ENCODE measurements at places on chromosomes 2 and 18.

- DNase-seq = no peak
Measured at GRCh38 chr2:52402128-52402527, 1365.5 kb upstream of the CHAC2 start.

DNA sequence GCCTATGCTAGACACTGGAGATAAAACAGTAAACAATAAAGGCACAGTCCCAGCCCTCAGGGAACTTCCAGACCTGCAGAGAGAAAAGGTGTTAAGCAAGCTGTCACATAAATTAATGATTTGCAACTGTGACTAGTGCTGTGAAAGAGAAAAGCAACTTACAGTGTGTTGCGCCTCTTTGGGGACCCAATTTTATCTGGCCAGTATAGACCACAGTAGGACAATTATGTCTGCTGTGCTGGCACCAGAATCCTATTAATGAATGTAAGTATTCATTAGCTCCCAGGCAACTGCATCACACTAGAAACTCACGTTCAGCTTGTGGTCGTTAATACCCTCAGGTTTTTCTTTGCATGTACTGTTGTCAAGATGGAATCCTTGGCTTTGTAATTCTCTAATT is 55.3 kb upstream of the CHST9 start:
- DNase-seq = no peak

GRCh38 chr18:35661483-35662146 is 80.1 kb downstream of the GALNT1 start:
- DNase-seq = peak; percentile 9

DNA sequence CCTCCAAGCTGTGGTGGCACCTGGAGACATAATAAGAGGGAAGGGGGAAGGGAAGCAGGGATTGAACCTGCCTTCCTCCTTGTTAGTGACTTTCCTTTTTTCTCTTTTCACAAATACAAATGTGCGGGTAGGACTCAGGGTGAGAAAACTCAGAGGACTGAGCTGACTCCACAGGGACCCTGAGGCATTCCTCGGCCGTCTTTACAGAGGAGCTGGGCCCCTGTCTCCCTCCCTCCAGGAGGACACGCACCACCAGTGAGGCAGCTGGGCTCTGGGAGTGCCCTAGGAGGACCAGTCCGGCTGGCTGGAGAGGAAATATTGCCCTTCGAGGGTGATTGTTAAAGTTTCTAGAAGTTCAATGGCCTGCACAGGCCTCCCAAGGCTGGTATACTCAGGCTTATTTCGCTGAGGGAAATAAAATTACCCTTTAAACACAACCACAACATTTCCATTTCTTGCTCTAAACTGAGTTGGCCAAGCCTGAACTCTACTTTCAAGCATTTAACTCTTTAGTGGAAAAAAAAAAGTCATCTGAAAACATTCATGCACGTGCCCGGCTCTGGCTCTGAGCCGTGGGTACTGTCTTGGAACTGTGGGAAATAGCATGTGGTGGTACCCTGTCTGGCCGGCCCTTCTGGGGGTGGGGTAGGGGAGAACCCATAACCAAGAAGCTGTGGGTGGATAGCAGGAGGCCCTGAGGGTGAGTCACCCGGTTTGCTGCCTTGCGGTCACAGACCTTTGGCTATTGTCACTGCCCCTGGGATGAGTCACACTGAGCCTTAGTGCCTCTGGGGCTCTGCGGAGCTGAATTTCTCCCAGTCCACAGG is 116.0 kb downstream of the COPS8 start:
- DNase-seq = peak; percentile 61

DNA sequence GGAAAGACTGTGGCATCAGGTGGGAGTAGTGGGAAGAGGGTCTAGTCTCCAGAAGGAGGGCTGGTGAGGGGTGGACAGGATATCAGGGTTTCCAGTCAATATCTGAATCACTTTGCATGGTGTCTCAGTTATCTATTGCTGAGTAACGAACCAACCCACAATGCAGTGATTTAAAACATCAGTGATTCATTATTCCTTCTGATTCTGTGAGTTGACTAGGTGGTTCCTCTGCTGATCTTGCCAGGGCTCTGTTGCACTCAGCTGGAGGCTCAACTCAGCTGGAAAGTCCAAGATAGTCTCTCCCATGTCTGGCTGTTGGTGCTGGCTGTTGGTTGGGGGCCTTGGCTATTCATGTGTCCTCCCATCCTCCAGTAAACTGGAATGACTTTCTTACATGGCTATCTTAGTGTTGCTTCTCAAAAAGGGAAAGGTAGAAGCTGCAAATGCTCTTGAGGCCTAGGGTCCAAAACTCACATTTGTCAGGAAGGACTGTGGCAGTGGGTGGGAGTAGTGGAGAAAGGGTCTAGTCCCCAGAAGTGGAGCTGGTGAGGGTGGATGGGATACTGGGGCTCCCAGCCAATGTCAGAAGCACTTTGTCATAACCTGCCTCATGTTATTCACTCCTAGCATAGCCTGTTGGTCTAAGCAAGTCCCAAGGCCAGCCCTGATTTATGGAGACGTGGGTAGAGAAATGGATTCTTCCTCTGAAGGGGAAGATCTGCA is 13.9 kb downstream of the IL1F10 start:
- DNase-seq = no peak

- no peak for DNase-seq
Measured at GRCh38 chr18:23664674-23665073, 2.0 kb upstream of the ANKRD29 start.

DNA sequence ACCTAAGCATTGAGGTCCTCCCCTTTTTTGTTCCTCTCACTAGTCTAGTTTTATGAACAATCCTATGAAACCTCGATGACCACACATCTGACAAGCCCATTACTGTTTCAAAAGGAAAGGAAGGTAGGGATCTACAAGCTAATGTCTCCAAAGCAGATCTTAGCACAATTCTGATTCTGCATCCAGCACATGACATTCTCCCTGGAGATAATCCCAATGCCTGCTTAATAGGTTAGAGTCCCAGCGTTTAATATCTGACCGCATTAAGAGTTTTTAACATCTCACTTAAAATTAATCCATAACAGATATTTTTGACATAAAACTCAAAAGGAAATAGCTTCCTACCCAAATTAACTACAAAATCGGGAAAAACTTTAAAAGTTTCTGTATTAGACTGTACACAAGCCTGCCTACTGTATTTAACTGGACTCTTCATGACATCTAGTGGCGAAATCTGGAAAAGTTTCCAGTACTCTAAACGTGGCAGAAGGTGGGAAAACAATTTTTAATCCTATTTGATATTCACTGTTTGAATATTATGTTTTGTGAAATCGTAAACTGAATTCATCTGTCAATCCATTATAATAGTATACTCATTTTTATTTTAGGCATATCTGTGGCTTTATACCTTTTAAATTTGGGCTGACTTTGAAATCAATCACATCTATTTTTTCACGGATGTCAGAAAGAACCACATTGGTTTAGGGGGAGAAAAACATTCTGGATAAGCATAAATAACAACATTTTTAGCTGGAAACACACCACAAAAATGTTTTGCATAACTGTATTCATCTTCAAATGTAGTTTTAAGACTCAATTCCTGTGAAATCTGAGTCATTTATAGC is 62.4 kb downstream of the TXNL1 start:
- peak; percentile 48 for DNase-seq

GRCh38 chr2:168255103-168255502 is 7.7 kb upstream of the STK39 start:
- DNase-seq = no peak

GRCh38 chr2:75787532-75788132 is 76.9 kb upstream of the GCFC2 start:
- DNase-seq = peak; percentile 17

GRCh38 chr2:18932853-18933252 is 343.5 kb upstream of the NT5C1B start:
- no peak for DNase-seq

- peak; percentile 62 for DNase-seq
Measured at GRCh38 chr2:199462956-199463692, 5.4 kb upstream of the SATB2 start.

- no peak for DNase-seq
Measured at GRCh38 chr2:95379371-95379831, 23.1 kb upstream of the FAHD2A start.

GRCh38 chr2:71991397-71991796 is 156.3 kb downstream of the CYP26B1 start:
- no peak for DNase-seq

DNA sequence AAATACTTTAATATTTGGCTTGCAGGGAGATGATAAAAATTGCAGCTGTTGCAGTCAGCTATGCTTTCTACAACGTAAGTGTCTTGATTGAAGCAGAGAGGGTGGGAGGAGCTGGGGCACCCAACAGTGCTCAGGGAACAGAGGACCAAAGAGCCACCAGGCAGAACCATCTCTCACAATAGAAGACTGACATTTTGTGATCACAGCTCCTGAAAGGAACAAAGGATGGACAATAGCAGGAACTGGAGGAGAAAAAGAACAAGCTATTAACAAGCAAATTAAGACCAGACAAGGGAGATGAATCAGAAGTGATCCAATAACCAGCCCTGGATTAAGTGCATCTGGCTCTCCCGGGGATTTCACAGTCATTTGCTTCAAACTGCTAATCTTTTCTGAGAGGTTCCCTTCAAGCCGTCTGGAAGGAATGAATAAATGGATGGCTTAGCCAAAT is 65.7 kb upstream of the SMAD2 start:
- no peak for DNase-seq

DNA sequence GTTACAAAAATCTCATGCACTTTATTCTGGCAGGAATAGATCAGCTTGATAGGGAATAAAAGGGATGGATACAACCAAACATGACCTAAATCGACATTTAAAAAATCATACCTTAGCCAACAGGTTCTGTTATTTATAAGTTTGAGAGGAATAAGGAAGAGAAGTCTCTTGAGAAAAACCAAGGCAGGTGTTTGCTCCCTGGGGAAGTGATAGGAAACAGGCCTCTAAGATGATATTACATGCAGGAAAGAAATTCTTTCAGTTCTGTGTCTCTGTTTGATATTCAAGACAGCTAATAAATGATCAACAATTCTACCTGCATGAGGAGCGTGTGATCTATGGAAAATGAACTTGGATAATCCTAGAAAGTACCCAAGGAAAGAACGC is 184.8 kb upstream of the ZEB2 start:
- DNase-seq = no peak

DNA sequence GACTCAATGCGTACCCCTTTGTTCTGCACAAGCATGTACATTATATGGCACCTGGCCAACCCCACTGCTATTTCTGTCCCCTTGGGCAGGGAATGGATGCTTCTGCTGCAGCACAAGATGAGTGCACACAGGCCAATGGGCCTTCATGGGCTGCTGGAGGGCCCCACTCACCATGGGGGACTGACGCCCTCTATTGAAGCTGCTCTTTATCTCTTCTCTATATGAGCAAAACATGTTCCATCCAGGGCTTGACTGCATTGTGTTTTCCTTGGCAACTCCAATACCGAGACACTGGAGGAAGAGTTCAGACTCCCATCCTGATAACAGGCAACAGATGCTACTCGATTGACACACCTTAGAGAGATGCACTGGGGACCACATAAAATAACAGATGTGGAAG is 251.6 kb upstream of the NCKAP5 start:
- DNase-seq = no peak

GRCh38 chr18:58117786-58118403 is 73.9 kb downstream of the NEDD4L start:
- DNase-seq = no peak

GRCh38 chr2:233039212-233039845 is 6.9 kb downstream of the NEU2 start:
- no peak for DNase-seq

- no peak for DNase-seq
Measured at GRCh38 chr2:152050915-152051314, 47.9 kb downstream of the CACNB4 start.

- no peak for DNase-seq
Measured at GRCh38 chr2:45765728-45766254, 114.3 kb downstream of the PRKCE start.

DNA sequence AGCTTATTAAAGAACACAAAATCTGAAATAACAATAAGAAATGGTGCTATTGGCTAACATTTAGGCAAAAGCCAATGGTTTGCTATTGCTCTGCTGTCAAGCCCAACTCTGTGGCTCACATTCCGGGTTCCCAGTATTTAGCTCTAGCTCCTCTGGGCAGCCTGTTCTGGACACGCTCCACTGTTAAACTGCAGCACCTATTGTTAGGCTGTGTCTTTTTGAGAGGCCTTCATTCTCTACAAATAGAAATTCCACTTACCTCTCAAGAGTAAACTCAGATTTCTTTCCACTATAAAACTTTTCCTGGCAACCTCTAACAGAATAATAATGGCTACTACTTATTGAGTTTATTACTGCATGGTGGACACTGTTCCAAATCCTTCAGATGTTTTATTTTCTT is 3.7 kb upstream of the KLHL14 start:
- DNase-seq = no peak

DNA sequence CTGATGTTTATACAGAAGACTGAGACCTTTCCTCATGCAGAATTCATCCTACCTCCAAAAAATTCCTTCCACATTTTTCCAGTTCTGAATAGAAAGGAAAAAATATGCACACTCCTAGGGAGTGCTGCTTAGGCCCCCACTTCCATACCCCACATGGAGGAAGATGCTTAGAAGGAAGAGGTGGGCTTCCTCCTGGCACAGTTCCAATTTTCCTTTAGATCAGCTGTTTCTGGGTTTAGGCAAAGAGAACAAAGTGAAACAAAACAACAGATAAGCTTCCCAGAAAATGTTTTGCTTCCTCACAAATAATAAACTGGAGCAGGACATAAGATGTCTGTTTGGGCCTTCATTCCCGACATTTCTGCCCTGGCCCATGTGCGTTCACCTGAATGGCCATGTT is 172.6 kb downstream of the PRPF40A start:
- DNase-seq = no peak

DNA sequence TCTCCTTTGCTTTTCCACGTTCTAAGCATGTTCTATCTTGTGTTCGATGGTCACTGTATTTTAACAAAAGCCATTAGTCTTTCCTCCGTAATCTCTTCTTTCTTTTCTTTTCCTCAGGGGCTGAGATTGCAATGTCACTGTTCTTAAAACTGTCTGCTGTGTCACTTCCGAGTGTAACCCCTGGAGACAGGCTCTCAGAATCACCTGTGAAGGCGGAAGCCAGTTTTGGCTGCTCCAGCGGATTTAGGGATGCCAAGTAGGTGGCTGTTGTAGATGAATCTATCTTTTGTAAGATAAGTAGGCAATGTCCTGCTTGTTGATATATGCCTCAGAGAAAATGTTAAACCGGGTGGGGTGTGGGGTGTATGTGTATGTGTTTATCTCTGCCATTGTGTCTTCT is 94.7 kb upstream of the L3MBTL4 start:
- no peak for DNase-seq

- no peak for DNase-seq
Measured at GRCh38 chr18:39692367-39693015, 2126.9 kb upstream of the CELF4 start.

DNA sequence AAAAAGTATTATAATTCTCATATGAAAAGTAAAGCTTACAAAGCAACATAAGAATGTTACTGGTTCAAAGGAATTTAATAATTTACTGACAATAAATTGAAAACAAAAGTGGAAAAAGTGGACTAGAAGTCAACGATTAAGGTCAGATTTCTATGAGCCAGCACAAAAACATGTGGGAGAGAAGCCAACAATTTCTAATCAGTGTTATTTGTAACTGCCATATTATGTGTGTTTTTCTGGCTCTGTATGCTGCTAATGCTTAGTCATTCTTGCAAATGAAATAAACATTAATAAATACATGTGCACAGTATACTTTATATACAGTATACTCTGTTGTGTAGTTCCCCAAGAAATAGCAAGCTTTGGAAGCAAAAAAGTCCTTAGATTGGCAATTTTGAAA is 301.3 kb upstream of the RGPD4 start:
- no peak for DNase-seq

- no peak for DNase-seq
Measured at GRCh38 chr2:233480490-233481202, 85.9 kb downstream of the USP40 start.

GRCh38 chr2:10517351-10518043 is 69.4 kb upstream of the ODC1 start:
- DNase-seq = no peak

GRCh38 chr18:33873112-33873511 is 295.1 kb downstream of the ASXL3 start:
- no peak for DNase-seq
